Activated T-cell treated with anti-CD3 and anti-CD28 coated beads, Interleukin-2, amount 50 U/mL, for 72 hours (primary cell): ENCODE measurements at places on chromosomes 16 and 17. TPM values are rescaled to one million over a fixed set of nuclear protein-coding genes. Genes with fewer than 3 reads are reported as not detected.

DNA sequence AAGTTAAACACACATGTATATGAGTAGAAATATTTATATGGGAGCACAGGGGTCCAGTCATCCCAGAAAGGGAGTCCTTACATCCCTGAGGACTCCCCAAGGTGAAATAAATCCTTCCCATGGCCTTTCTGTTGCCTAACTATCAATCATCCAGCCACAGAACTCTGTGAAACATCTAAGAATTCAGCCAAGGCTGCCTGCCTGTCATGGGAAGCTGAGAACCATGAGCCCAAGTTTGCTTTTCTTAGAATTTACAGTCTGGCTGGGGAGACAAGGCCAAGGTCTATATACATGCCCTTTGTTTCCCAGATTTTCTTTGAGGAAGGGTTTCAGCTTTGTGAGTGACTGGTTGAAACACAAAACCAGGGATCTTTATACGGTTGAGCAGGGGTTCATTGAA is 15.8 kb downstream of the MYL4 start:
- no peak for DNase-seq

- DNase-seq: no peak
Observed at GRCh38 chr17:13736916-13737315, 135.2 kb upstream of the HS3ST3A1 start.

GRCh38 chr16:66175058-66175457 is 191.4 kb upstream of the CDH5 start:
- DNase-seq: no peak

The GNAO1 gene
- 12.2 TPM for total RNA-seq

DNA sequence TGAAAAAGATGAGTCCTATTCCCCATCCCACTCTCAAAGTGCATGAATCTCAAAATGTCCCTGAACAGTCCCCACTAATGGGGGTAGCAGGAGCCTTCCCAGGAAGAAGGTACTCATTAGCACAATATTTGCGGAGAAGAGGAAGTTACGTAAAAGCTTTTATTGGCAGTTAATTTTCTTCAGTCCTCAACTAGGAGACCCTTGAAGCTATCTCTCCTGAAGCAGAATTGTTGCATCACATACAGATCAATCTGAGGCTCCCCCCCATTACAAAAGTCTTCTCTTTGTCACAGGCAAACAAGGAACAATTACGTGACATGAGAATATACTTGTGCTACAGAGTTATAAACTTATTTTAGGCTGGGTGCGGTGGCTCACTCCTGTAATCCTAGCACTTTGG is 14.2 kb downstream of the SLFN12L start:
- DNase-seq: no peak

The SYCE1L gene
- 4.3 TPM for total RNA-seq
